ENCODE measurements at places on chromosomes 1 and 21.
A peak's percentile ranks its signal among the peaks of the same experiment; 100 is the strongest.

GRCh38 chr1:43493661-43494450 is 36.8 kb upstream of the PTPRF start:
- DNase-seq = no peak

DNA sequence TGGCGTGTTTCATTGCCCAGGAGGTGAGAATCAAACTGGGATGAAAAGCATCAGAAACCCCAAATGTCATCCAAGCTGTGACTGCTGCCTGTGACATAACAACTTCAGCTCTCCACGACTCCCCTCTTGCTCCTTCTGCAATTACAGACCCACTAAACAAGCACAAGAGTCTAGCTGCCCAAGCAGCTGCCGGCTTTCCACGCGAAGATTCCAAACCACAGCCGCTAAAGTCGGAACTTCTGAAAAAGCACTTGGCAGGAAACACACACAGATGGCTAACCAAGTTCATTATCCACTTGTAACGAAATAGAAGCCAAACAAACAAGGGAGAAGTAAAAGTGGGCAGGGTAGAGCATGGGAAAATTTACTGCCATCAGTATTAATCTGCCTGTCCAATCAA is 198.1 kb downstream of the SLC35F3 start:
- DNase-seq = peak; percentile 53

DNA sequence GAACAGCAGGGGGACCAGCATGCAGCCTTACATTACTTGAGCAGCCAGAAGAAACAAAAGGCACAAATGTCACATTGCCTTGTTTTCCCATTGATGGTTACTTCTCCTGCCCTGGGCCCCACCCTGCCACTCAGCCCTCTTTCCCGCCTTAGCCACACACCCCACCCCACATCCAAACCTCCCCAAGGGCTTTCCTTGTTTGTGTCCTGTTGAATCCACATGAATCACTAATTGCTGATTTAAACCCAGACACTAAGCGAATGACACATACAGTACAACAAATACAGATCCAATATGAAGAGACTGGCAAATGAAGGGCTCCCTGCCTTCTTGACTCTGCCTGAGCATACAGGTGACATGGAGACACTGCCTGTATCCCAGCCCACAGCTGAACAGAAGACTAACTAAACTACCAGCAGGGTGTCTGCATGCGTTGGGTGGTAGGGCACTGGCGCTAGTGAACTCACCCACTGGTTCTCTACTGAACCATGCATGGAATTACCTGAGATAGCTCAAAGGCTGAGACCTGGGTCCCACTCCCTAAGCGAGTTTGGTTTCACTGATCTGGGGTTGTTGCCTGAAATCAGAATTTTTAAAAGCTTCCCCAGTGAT is 3.1 kb downstream of the IGSF3 start:
- DNase-seq = no peak

DNA sequence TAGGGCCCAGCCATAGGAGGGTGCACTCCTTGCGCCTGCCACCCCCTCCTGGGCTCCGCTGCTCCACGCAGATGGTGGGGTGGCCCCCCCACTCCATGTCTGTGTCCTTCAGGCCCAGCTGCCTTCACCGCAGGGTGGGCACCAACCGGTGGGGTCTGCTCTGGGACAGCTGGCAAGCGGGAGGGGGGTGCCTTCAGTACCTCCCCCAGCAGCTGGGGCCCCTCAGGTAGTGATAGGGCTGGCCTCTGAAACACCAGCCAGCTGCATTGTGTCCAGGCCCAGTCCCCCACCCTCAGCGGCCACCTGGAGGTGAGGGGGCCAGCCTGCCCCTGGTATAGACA is 360 bp downstream of the GJC2 start:
- no peak for DNase-seq

DNA sequence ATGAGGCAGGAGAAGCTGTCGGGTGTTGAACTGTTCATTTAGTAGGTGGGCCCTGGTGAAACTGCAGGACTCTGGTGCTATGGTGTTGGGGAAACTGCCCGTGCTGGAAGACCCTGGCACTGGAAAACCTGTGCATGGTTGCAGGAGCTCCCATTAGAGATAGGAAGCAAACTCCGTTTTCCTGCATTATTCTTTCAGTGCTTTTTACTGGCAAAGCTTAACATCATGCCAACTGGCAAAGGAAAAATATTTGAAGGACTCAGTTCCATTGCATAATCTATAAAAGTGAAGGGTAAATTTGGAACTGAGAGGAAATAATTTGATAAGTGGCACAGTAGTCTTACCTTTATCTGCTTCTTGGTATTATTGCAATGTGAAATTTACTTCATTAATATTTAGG is 31.7 kb upstream of the MPC2 start:
- DNase-seq = no peak

GRCh38 chr1:92094090-92094489 is 13.9 kb downstream of the BTBD8 start:
- DNase-seq = no peak

DNA sequence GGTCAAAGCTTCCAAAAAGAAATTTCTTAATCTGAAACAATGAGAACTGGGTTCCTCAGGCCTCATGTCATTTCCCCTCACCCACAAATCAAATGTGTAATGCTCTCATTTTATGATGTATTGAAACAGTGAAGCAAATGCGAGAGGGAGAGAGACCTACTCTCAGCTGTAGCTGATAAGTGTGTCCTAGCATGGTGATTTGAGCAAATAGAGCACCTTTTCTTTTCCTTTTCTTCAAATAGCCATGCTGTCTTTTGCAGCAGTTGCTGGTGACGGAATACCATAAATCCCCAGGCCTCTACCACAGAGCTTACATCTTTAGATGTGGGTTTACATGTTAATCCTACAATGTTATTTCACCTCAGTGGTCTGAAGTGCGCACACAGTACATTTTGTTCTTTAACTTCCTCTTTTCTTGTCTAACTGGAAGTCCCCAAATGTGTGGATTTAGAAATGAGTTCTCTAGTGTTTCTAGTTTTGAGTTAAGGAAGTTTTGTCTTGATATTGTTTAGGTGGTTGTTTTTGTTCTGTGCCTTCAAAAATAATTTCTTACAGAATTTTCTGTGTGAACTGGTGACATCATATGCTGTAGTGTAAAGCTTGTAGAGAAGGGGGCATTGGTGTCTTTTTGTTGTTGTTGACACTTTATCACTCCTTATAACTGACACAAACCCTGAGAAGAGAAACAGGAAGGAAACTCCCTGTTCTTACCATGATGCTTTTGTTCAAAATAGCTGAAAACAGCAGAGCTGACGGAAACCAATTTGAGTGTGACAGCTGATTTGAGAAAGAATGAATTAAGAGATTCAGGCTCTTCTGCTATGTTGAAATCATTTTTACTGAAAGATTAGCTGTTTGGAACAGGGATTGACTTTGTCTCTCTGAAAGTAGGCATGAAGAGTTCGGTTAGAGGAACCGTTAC is 12.2 kb downstream of the SMAP2 start:
- peak; percentile 94 for DNase-seq

DNA sequence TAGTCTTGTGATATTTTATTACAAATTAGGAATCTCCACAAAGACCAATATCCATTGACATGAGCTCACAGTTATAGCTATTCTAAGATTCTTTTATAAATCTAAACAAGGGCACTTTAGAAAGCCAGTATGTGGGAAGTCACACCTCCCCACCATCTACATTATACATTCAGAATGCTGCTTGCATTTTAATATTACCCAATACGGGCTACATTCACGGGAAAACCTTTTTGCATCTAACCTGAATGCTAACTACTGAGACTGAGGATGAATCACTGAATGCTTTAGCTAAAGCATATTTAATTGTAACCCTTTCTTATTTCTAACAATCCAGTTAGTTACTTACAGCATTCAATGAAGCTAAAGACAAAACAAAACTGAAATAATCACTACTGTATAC is 53.1 kb downstream of the PCSK9 start:
- no peak for DNase-seq

GRCh38 chr1:119953266-119953998 is 57.1 kb upstream of the ADAM30 start:
- DNase-seq = no peak

DNA sequence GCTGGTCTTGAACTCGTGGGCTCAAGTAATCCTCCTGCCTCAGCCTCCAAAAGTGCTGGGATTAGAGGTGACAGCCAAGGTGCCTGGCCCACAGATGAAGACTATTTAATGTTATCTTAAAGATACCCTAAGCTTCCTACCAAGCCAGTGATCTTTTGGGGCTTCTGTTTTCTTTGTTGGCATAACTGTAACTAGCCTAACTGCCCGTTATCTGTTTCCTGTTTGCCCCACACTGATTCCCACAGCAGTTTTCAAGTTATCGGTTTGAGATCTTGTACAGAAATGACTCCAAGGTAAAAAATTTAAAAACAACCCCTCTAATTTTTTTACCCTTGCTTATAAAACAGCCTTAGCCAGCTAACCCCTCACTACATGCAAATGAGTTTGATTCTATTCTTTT is 12.4 kb downstream of the SELL start:
- peak; percentile 48 for DNase-seq

GRCh38 chr1:8184301-8184700 is 133.6 kb upstream of the SLC45A1 start:
- DNase-seq = no peak

DNA sequence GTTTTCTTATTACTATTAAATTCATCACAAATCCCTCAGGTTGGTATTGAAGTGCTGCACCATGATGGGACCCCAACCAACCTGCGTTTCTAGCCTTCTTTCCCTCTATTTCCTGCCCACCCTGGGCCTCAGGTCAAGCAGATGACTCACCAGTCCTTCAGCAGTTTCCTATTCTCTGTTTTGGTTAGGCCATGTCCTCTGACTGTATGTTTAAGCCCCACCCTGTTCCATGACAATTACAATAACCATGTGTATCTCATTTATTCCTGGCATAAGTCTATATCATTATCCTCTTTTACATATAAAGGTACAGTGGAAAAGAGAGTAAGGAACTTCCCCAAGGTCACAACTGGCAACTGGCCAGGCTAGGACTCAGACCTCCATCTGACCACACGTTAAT is 5.3 kb upstream of the FAM78B start:
- DNase-seq = no peak

GRCh38 chr1:87953732-87954344 is 625.2 kb downstream of the LMO4 start:
- peak; percentile 50 for DNase-seq

DNA sequence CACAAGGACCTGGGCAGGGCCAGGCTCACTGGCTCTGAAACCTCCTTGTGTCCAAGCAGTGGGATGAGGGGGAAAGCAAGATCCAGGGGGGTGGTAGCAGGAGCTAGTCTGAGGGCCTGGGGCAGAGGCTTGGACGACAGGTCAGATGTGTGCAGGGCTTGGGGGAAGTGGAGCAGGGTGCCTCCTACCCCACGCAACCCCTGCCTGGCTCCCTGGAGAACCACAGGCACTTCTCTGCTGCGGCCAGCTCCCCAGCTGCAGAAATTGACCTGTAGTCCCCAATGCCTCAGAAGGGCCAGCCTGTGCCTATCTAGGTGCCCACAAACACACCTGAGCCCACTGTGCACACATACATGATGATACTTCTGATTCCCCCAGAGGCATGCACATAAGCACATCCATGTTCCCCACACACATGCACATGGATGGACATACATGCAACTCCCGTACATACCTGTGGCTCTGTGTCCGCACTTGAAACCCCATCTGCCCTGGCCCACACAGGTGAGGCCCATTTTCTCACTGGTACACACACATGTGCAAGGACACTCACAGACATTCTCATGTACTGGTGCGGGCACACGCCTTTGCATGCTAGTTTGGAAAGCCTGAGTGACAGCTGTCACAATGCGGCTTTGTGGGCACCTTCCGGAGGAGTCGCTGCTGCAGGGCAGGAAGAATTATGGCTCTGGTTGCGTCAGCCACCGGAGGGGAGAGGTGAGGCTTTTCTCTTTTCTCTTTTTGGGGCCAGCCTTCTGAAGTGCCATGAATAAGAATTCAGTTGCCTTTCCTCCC is 247.2 kb upstream of the CSF3R start:
- no peak for DNase-seq

DNA sequence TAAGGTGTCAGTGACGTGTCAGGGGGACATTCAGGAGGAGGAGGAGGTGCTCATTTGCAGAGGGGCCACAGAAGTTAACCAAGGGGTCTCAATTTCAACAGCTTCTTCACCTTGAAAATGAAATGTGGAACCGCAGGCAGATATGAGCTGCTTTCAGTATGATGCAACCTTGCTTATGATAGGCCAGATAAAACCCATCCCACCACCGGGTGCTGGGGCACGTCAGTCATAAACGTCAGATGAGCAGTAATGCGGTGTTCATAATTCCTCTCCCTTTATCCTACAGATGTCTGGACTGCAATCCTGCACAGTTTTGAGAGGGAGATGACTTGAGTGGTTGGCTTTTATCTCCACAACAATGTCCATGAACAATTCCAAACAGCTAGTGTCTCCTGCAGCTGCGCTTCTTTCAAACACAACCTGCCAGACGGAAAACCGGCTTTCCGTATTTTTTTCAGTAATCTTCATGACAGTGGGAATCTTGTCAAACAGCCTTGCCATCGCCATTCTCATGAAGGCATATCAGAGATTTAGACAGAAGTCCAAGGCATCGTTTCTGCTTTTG is 1.7 kb downstream of the PTGFR start:
- no peak for DNase-seq

DNA sequence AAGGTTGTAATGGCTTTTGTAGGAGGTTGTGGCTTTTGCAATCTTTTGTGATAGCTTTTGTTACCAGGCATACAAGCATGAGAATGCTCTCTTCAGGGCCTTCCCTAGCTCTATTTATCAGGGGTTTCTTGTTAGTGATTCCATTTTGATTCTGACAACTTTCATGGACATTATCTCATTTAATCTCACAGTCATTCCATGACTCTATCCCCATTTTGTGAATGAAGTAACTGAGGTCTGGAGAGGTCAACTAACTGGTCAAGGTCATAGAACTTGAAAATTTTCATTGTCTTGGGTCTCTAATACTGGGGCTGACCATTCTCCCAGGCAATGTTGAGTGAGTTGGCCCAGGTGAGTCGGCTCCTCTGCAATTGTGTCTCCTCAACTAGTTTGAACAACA is 11.2 kb upstream of the LAMTOR5 start:
- DNase-seq = no peak

- DNase-seq = no peak
Observed at GRCh38 chr1:177413982-177414596, 243.3 kb downstream of the BRINP2 start.

GRCh38 chr1:12405325-12406210 is 175.7 kb downstream of the VPS13D start:
- DNase-seq = no peak

- no peak for DNase-seq
Observed at GRCh38 chr1:62341615-62342014, 22.4 kb upstream of the KANK4 start.

Measured in bone marrow (tissue), 2 donors.